CD4-positive, alpha-beta T cell treated with Interleukin-12 subunit alpha and Interleukin-12 subunit beta, for 1 hour (primary cell): ENCODE measurements at places on chromosomes 7 and 10.
A peak's percentile ranks its signal among the peaks of the same experiment; 100 is the strongest.

DNA sequence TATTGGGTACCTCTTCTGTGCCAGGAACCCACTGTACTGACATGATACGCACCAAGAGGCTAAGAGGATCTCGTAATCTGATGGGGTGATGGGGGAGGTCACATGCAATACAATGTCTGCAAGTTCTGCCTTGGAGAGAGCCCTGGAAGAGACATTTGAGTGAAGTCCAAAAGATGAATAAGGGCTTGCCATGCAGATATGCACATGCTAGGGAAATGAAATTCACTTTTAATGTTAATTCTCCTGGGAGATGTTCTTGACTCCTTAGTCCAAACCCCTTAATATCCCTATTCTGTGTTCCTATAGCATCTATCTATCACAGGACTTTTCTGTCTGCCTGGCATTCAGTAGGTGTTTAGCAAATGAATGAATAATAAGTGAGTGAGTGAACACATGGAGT, 54.0 kb upstream of the GLCCI1 start:
- no peak for DNase-seq

GRCh38 chr10:54772468-54773122, 28.4 kb downstream of the PCDH15 start:
- no peak for DNase-seq

DNA sequence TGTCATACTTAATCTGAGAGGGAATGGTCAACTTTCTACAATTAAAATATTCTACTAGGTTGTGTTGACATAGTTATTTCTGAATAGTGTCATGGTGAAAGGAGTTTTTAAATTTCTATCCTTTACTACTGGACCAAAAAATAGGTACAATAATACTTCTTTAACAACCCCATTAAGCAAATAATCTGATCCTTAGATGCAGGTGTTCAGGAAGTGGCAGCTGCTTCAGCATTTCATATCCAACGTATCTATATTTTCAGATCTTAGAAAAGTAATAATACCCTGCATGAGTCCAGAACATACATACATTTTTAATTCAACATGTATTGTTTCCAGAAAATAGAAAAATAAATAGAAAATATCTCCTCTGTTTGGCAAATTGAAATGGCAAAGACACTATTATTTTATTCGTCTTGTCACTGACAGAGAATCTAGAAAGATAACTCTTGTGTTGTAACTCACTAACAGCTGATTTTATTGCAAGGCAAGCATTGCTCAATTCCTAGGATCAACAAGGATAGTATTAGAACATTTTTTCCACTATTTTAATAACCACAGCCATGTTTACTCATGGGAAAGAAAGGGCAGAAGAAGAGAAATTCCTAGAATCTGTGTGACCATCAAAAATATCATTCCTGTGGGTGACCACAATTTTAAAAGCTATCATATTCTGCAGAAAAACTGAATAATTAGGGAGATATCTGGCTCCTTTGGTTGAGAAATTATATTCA, 159.3 kb upstream of the CNTNAP2 start:
- no peak for DNase-seq

- DNase-seq = no peak
Observed at GRCh38 chr10:29529146-29529545, 105.6 kb downstream of the SVIL start.

DNA sequence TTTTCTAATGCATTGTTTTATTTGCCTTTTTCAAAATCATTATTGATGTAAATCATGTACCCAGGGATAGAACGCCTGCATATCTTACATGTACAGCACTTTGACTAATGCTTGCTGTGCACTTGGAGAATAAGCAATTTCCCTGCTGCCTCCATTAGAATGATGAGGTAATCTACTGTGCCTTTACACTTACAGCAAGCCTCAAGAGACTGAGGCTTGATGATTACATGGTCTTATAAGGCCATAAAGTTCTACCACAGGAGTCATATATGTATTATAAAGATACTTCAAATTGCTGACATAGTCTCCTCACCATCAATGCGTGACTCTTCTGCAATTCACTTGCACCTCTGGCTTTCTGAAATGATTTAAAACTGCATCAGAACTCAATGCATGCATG, 328.6 kb upstream of the HGF start:
- DNase-seq = no peak

DNA sequence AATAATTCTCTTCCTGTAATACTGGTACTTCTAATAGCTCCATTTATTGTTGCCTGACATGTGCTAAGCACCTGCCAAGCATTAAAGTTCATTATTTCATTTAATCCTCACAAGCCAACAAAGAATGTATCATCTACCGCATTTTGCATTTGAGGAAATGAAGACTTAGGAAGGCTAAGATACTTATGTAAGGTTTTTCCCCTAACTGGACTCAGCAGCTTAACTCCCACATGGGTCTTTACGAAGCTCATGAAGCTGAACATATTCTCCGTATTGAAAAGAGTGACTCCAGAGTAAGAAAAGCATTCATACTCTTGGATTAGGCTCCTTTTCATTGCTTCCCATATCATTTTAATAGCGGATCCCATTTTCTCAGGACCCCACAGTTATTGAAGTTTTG, 155.7 kb upstream of the TMEM72 start:
- no peak for DNase-seq

DNA sequence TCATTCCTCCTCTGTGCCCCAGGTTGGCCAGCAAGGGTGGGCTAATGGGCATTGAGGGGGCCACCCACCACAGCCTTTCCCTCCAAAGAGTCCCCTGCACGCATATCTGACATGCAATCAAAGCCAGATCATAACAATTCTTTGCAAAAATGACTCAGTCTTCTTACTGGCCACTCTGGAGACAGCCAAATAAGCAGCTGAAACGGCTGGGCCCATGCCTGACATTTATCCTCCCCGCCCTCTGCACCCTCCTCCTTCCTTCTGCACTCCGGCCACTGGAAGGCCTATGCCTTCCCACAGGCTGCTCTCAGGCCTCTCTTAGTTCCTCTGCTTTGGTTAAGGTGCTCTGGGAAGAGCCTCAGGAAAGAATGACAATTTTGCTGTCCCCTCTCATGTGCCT, 29.2 kb upstream of the NPFFR1 start:
- DNase-seq = no peak

DNA sequence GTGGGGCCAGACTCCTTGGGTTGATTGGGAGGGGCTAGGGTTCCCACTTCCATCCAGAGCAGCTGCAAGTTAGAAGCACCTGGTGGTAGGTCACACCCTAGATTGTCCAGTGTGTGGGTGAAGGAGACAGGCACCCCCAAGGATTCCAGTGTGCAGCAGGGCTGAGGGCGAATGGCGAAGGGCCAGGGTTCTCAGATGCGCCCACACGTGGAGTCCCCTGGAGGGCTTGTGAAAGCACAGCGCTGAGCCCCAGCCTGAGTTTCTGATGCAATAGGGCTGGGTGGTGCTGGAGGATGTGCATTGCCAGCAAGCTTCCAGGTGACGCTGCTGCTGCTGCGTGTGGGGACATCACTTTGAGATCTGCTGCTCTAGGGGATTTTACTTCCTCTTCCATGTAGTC, 25.4 kb downstream of the TBATA start:
- DNase-seq = no peak

GRCh38 chr7:151198945-151199848, 11.1 kb downstream of the H2BK1 start:
- DNase-seq = no peak

DNA sequence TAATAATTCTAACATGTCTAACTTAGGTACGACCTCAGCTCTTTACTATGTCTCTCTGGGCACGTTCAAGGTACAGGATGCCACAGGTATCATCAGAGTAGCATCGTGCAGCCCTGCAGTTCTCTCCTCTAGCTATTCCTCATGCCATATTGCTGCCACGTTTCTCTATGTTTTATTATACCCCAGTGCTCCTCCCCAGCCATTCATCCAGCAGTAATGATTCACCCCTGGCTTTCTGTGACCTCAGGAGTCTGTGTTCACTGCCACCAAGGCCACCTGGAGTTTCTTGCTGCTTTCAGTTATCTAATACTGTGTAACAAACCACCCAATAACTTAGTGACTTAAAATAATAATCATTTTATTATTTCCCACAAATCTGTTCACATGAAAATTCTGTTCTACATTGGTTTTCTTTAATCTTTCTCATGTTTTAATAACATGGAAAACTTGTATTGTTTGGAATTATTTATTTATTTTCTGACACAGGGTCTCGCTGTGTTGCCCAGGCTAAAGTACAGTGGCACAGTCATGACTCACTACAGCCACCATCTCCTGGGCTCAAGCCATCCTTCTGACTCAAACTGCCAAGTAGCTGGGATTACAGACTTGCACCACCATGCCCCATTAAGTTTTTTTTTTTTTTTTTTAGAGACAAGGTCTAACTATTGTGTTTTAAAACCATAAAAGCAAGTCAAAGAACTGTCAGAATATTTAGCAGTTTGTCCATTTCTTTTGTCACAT, 21.8 kb downstream of the REEP3 start:
- DNase-seq = no peak

- no peak for DNase-seq
Observed at GRCh38 chr10:8349610-8350249, 295.2 kb downstream of the GATA3 start.

GRCh38 chr7:44791278-44792219, 4.9 kb upstream of the PPIA start:
- no peak for DNase-seq

DNA sequence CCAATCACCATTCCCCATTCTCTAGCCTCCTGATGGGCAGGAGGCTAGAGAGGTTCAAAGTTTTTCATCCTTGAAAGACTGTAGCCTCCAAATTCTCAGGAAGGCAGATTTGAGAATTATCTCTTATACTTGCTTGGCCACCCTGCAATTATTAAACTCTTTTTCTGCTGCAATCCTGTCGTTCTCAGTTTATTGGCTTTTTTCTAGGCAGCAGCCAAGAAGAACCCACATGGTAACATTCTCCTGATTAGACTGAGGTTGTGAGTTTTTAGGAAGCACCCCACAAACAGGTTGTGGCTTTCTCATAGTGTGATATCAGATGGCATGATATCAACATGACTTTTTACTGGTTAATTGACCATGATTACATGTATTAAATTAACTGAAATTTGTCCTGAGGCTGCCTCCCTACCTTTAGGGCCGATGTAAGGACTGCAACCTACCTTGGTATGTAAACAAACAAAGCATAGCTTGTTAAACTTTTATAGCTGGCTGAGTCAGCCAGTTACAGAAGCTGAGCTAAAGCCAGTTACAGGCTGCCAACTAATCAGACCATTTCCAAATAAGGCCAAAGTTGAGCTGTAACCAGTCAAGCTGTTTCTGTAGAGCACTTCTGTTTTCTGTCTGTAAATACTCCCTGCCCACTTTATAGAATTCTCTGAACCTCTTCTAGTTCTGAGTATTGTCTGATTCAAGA, 3.2 kb upstream of the ZNF248 start:
- peak; percentile 5 for DNase-seq

- no peak for DNase-seq
Observed at GRCh38 chr7:92763636-92764423, 72.5 kb downstream of the CDK6 start.

GRCh38 chr7:128219636-128220035, 21.4 kb upstream of the LEP start:
- no peak for DNase-seq

DNA sequence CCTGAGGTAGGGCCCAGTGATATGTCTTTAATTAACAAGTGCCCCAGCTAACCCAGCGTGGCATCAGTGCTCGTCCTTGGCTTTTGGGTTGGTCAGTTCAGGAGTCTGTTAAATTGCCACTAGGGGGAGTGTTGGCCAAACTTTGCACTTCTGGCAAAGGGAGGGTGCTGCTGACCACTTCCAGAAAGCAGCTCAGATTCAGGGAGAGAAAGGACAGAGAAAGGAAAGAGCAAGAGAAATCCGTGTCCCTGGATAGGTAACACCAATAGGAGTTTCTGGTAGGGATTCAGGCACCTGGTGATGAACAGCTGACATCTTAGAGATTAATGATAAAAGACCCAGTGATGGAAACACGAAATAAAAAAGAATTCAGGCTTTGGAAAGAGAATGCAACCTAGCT, 243.1 kb upstream of the AOAH start:
- DNase-seq = no peak

DNA sequence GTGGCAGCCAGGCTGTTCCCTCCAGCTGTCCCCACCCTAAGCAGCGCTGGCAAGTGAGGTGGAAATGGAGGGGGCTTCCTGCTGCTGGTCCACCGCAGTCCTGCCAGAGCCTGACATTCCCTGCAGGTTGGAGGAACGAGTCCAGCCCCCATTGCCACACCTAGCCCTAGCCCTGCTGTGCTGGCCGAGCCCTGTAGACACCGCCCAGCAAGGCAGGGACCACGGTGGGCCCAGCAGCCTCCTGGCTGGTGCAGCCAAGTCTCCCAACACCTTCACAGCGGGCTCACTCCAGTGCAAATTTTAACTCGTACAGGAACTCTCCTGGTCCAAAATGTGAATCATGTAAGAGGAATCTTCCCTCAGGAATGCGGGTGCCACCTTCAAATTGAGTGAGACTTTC, 116.3 kb downstream of the PAXIP1 start:
- no peak for DNase-seq

- no peak for DNase-seq
Observed at GRCh38 chr7:38478404-38478803, 152.8 kb downstream of the AMPH start.

- no peak for DNase-seq
Observed at GRCh38 chr10:6565588-6565987, 14.5 kb downstream of the PRKCQ start.

DNA sequence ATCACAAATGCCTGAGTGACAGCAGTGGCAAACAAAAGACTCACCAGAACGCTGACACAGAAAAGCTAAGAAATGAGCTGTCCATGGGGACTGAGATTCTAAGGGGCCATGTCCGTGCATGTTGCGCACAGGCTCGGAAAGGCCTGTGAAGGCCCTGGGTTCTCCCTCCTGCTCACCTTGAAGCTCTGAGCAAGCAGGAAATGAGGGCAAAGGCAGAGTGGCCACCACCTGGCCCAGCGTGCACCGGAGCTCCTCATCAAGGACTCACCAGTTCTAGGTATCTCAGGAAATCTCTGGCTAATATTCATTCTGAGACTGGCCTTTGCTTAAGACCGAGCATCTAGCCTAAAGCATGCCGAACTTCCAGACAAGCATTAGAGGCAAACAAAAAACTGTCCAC, 52.7 kb downstream of the MAD1L1 start:
- no peak for DNase-seq

DNA sequence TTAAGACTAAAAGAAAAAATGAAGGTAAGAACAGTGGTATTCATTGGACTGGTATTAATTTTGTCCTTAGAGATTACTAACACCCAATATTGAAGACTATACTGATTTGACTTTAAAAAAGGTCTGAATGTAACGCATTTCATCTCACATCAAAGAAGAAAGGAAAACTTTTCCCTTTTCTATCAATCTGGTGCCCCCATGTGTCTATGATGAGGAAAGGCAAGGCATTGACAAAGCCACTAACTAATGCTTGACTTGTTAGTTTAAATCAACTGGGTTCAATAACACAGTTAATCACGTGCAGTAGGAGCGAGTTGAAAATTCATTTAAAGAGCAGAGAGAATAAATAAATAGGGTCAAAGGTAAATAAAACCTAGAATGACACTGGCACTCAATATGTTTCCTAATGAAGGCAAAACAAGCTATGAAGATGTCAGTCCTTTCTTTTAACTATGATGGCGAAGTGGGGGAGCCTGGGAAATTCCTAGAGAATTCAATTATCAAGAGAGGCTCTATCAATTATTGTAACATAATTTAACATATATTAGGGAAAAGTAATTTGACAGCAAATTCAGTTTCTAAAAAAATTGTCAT, 180.9 kb downstream of the ANK3 start:
- no peak for DNase-seq

GRCh38 chr10:49505076-49505475, 33.8 kb downstream of the ERCC6 start:
- no peak for DNase-seq

- DNase-seq = no peak
Observed at GRCh38 chr7:14288701-14289100, 299.2 kb upstream of the ETV1 start.

GRCh38 chr7:94284104-94284503, 110.6 kb upstream of the COL1A2 start:
- no peak for DNase-seq
